ENCODE measurements at places on chromosomes 3 and 15.
A peak's percentile ranks its signal among the peaks of the same experiment; 100 is the strongest.

- no peak for DNase-seq
Measured at GRCh38 chr15:36951731-36952247, 148.6 kb downstream of the MEIS2 start.

DNA sequence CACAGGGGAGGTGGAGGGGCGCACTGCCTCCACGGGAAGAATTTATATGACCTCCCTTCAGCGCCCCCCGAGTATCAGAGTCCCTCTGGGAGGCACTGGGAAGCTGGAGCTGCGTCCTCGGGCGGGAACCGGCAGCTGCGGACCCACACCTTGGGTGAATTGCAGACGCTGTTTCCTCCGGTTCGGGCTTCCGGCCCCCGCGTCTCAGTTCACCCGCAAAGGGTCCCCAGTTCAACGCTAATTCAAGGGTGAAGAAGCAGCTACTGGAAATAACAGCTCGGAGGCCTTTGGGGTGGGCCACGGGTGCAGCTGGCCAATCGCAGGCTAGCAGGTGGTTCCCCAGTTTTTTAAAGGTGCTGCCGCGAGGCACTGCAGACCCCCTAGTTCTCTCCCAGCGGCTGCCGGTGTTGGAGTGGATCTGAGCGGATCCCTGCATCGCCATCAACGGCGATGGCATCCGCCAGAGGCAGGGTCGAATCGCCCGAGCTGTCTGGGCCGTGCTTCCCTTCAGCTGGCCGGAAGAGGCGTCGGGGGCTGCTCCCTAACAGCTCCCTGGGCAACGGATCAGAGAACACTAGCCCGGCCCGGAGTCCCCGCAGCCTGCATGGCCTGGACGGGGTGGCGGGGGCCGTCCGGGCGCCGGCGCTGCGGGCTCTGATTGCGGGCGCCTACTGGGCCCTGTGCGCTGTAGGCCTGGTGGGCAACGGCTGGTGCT lies 19.4 kb upstream of the ADAMTS7 start:
- no peak for DNase-seq

GRCh38 chr3:55002416-55002930 lies 74.6 kb upstream of the LRTM1 start:
- DNase-seq: no peak

GRCh38 chr3:123202451-123202850 lies 708 bp downstream of the SEC22A start:
- DNase-seq: no peak

- DNase-seq: no peak
Measured at GRCh38 chr3:143775459-143775858, 72.8 kb downstream of the SLC9A9 start.

- DNase-seq: no peak
Measured at GRCh38 chr15:53588773-53589172, 170.7 kb downstream of the WDR72 start.

- DNase-seq: peak; percentile 24
Measured at GRCh38 chr3:38738630-38739395, 77.2 kb downstream of the SCN10A start.

DNA sequence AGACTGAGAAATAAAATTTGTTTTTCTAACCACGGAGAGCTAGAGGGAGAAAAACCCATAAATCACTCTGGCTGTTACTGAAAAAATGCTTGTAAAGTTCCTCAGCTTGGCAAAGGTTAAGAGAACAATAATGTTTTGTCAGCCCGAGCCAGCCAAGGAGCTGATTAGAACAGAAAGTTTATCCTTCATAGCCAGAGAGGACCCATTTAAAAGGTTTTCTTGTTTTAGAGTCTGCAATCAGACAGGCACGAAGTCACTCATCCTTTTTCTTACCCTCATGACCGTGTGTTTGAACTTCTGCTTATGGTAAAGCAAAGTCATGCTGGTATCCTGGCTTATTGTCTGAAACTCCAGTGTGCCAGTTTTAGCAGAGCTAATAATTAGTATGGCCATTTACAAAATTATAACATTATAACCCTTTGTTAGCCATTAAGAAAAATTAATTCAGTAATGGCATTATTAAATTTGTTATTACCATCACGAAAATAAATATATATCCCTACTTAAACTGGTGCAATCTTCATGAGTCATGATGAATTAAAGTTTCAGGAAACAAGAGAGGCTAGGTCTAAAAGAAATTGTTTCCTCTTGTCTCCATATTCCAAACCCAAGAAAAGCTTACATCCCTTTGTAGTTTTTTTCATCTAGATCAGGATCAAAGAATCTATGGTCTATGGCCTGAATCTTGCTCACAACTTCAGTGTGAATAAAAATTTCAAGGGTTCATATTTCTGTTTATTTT lies 13.5 kb upstream of the STXBP5L start:
- no peak for DNase-seq

- DNase-seq: no peak
Measured at GRCh38 chr15:73015493-73015892, 36.8 kb upstream of the NEO1 start.

DNA sequence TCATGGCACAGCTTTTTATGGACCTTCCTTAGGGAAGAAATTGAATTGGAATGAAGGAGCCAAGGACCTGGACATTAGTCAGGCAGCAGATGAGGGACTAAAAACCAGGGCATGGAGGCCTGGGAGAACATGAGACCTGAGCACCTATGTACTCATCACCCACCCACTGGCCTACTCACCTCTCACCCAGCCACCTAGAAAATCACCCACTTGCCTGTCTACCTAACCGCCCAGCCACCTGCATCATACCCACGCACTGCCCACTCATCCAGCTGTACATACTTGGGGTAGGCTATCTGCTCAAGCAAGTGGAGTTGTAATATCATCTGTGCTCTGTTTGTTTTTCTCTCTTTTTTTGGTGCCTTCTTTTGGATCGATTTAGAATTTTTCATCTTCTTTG lies 65.3 kb upstream of the SLCO2A1 start:
- DNase-seq: no peak

- DNase-seq: no peak
Measured at GRCh38 chr3:80733522-80734176, 965.9 kb upstream of the ROBO1 start.

GRCh38 chr3:69322158-69322509 lies 63.8 kb downstream of the FRMD4B start:
- DNase-seq: no peak

DNA sequence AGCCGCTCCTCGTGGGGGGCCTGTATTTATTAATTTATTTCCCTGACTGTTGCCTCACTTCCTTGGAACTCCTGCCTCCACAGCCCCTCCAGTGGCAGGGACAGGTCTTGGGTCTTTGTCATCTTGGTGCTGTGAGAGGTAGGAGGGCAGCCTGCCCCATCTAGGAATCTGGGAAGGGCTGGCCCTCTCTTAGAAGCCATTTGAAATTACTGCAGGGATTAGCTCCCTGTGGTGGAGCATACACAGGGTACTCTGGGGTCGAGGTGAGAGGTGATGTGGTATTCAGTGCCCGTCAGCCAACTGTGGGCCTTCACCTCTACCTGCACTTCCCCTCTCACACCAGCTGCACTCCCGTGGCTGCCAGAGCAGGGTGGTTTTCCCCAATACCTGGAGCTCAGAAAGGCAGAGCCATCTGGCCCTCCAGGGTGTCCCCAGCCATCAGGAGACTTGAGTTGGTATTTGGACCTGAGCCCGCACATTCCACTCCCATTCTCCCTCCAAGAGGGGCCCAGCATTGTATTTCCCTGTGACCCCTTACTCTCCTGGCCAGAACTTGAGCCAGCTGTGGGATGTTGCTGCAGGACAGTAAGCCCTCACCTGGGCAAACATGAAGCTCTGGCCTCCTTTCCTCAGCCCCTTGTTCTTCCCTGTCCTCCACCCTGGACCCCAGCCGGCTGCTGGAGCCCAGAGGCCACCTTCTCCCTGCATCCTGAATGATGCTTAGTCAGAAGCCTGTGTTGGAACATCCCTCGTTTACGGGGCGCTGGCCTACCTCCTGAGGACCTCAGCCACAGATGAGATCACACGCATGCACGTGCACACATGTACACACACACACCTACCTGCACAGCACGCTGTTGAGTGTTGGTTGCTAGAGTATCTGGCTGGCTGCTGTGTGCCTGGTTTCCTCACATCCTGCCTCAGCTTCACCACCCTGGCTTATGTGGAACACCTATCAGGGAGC lies 2.0 kb upstream of the JMJD7 start:
- DNase-seq: no peak

- no peak for DNase-seq
Measured at GRCh38 chr15:31504462-31504839, 177.8 kb downstream of the KLF13 start.

GRCh38 chr3:161793194-161793930 lies 296.8 kb downstream of the OTOL1 start:
- DNase-seq: no peak

- no peak for DNase-seq
Measured at GRCh38 chr3:73419179-73419803, 205.4 kb downstream of the PDZRN3 start.

- DNase-seq: no peak
Measured at GRCh38 chr15:88623061-88623460, 1.9 kb downstream of the AEN start.

DNA sequence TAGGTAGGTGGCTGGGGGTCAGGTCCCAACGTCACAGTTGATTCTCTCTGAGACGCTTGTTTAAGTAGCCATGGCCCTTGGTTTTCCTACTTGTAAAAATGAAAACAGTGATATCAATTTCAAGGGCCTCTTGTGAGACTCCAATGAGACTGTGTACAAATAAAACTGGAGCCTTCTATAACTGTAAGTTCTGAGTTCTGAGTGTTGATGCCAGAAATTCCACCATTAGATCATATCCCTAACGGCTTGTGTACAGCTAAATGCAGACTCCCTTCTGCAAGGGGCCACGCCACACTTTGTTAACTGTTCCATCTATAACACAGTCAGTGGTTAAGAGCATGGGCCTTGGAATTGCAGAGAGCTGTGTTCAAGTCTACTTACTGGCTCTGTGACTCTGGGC lies 267.3 kb downstream of the TLE3 start:
- no peak for DNase-seq

DNA sequence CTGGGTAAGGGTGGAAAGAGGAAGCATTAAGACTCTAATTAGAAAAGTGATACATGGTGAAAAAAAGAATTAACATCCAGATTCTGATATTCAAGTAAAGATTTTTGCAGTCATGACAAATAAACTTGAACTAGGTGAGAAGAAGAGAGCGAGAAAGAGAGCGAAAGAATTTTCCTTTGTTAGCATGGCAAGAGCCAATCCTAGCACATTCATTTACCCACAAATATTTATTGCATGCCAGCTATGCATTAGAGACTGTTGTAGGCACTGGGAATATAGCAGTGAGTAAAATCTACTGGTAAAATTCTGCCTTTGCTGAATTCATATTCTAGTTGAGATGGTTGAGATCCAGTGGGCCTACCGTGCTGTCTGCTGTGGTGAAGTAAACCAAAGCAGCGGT lies 177.9 kb upstream of the DPH6 start:
- no peak for DNase-seq

- no peak for DNase-seq
Measured at GRCh38 chr3:117622171-117622841, 912.7 kb downstream of the TUSC7 start.

DNA sequence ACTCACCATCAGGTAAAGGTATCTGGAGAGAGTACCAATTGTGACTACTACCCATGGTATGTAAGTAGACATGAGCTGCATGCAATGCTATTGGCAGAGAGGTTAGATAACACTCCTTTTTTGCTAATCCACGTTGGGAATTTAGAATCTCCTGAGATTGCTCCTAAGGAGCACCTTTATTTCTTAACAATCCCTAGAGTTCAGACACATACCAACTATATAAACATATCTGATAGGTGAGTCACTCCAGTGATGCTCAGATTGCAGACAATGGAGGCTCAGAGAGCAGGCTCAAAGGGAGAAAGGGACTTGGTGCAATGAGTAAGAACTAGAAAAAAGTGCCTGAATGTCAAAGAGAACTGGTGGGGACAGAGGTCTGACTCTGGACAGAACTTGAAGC lies 47.0 kb upstream of the LRRFIP2 start:
- no peak for DNase-seq

- DNase-seq: no peak
Measured at GRCh38 chr3:28232659-28233058, 8.8 kb upstream of the CMC1 start.

- DNase-seq: no peak
Measured at GRCh38 chr15:50702762-50703334, 16.3 kb upstream of the TRPM7 start.

GRCh38 chr15:77633134-77633912 lies 611 bp upstream of the LINGO1 start:
- peak; percentile 90 for DNase-seq

DNA sequence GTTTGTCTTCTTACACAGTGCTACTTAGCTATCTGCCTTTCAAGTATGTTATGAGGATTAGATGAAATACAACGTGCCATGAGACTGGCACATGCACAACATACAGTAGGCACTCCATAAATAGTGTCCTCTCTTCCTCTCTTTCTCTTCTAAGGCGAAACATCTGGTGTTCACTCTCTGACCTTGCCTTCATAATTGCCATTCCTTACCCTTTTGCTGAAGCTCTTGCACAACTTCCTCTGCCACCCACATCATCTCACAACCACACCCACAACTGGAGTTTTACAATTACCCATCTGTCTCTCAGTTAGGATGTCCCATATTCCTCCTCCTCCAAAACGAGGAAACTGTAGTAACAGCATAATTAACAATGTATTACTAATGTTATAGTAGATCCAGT lies 26.4 kb upstream of the ACP3 start:
- no peak for DNase-seq

- no peak for DNase-seq
Measured at GRCh38 chr15:53331328-53332190, 427.9 kb downstream of the WDR72 start.

GRCh38 chr3:104901396-104901795 lies 465.3 kb upstream of the ALCAM start:
- no peak for DNase-seq

GRCh38 chr3:194315965-194316361 lies 35.2 kb downstream of the CPN2 start:
- DNase-seq: no peak

DNA sequence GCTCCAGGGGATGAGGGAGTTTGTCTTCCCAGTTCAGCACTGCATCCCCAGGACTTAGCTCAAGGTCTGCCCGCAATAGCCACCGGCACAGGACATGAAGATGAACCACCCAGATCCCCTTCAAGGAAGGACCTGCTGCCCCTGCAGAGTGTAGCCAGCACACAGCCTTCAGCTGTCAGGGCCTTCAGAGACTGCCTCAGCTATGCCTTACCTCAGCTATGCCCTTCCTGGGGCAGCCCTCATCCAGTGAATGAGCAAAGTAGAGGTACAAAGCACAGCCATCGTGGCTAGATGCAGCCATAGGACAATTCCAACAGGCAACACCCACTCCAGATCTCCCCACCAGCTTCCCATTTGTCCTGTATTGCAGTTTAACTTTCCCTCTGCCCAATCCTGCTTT lies 291.2 kb upstream of the STT3B start:
- no peak for DNase-seq

DNA sequence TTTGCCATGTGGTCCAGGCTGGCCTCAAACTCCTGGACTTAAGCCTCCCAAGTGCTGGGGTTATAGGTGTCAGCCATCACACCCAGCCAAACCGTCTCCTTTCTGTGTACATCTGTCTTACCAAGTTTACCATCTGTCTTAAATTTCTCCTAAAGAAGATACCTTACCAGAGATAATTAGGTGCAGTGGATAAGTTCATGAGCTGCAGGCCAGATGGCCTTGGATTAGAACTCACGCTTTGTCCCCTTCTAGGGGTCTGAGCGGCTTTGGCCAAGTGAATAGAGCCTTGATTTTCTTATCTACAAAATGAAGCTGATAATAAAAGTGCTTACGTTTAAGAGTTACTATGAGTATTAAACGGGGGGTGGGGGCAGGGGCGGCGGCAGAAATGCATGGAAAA lies 103.9 kb downstream of the SUCLG2 start:
- no peak for DNase-seq

- DNase-seq: no peak
Measured at GRCh38 chr3:77281721-77282120, 241.8 kb downstream of the ROBO2 start.
